Gastrocnemius medialis (tissue), 4 donors: ENCODE measurements at places on chromosomes 7 and 10. TPM values are rescaled to one million over a fixed set of nuclear protein-coding genes. Genes with fewer than 3 reads are reported as not detected.

DNA sequence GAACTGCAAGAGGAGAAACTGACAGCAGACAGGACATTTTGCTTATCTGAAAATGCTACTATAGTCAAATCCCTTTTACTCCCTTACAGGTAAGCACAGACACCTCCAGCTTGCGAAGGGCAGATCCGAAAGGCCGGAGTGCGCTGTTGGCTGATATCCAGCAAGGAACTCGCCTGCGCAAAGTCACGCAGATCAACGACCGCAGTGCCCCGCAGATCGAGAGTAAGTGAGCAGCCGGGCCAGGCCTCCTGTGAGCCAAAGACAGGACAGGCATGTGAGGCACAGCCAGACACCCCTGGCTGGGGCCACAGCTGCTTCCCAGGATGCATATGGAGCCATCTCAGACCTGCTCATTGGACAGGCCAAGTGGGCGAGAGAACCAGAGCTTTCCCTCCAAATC lies 69.4 kb downstream of the WIPF3 start:
- peaks cover 18% of the 10 kb centered on the region for H3K4me1 ChIP-seq
- H3K27ac ChIP-seq = no peak overlapping the region
- no peaks in the 10 kb centered on the region for H3K36me3 ChIP-seq
- H3K27me3 ChIP-seq = no peaks in the 10 kb centered on the region
- no peak for DNase-seq

GRCh38 chr10:11824825-11825224 lies 1.7 kb downstream of the PROSER2 start:
- H3K36me3 ChIP-seq = no peaks in the 10 kb centered on the region
- H3K4me1 ChIP-seq = no peaks in the 10 kb centered on the region
- H3K27ac ChIP-seq = no peak overlapping the region

- H3K36me3 ChIP-seq = peaks cover 6% of the 10 kb centered on the region
- DNase-seq = no peak
- no peak overlapping the region for H3K27ac ChIP-seq
- no peaks in the 10 kb centered on the region for H3K27me3 ChIP-seq
- H3K4me1 ChIP-seq = no peaks in the 10 kb centered on the region
- H3K4me3 ChIP-seq = no peak overlapping the region
Observed at GRCh38 chr10:37885850-37886249, 28.4 kb upstream of the ZNF248 start.

DNA sequence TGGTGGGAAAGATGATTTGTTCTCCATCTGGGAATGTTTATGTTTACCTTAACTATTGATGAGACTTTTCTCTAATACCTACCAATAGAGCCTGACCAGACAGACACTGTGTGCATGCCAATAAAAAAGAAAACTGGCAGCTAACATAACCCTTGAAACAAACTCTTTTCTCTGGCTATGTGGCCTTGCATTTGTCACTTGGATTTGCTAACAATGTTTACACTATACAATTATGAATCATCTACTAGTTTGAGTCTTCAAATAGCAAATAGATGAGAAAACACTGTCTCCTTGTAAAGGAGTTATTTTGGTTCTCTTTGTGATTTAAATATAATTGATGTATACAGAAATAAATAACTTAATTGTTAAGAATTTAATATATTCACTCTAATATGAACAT lies 273.1 kb downstream of the SEMA3D start:
- H3K27ac ChIP-seq = no peak overlapping the region
- H3K4me1 ChIP-seq = no peaks in the 10 kb centered on the region
- no peak overlapping the region for H3K4me3 ChIP-seq
- no peaks in the 10 kb centered on the region for H3K36me3 ChIP-seq
- H3K27me3 ChIP-seq = no peaks in the 10 kb centered on the region
- DNase-seq = no peak

DNA sequence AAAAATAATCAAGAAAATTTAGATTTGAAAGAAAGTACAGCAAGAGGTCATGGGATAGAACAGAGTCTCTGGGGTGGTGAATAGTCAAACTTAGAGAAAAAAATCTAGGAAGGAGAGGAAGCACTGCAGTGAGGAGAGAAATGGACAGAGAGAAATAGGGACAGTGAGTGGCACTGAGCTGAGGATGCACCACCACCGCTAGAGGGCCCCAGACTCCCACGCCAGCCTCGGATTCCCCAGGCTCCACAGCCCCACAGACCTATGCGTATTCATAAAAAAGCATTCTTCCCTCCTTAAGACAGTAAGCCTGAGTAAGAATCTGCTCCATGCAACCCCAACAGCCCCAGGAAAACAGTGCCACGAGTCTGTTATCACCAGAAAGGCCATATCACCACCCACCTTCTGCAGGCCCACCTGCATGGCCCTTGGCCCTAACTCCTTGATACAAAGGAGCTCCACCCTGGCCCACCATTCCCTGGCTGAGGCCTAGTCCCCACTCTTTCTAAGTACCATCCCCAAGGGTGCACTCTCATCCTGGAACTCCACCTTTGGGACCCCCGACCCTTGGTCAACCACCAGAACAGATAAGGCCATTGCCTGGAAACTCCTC lies 91.0 kb downstream of the ALOX5 start:
- no peak for DNase-seq
- H3K4me3 ChIP-seq = no peak overlapping the region
- no peaks in the 10 kb centered on the region for H3K27me3 ChIP-seq
- H3K36me3 ChIP-seq = peaks cover 20% of the 10 kb centered on the region
- H3K27ac ChIP-seq = no peak overlapping the region

DNA sequence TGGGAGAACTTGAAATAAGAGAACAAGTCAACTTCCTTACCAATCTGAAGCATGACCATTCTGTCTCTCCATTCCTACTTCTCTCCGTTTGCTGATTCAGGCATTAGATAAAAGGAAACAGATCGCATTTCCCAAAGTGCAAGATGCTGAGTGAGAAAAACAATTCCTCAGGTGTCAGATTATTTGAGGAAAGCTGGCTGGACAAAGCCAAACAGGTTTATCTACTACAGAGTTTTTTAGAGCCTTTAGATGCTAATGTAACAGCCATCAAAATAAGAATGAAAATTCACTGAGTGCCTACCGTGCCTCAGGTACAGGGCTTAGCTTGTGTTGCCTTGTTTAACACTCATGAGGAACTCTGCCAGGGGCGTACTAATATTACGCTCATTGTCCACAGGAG lies 135.9 kb upstream of the MBL2 start:
- H3K27ac ChIP-seq = no peak overlapping the region
- no peaks in the 10 kb centered on the region for H3K27me3 ChIP-seq

- DNase-seq = no peak
- H3K36me3 ChIP-seq = no peaks in the 10 kb centered on the region
- no peak overlapping the region for H3K27ac ChIP-seq
- no peak overlapping the region for H3K4me3 ChIP-seq
- no peaks in the 10 kb centered on the region for H3K27me3 ChIP-seq
Observed at GRCh38 chr7:10706875-10707493, 266.7 kb upstream of the PHF14 start.

GRCh38 chr10:55491712-55492111 lies 690.7 kb upstream of the PCDH15 start:
- H3K4me1 ChIP-seq = no peaks in the 10 kb centered on the region
- H3K27ac ChIP-seq = no peak overlapping the region
- DNase-seq = no peak

- no peaks in the 10 kb centered on the region for H3K27me3 ChIP-seq
- no peak overlapping the region for H3K4me3 ChIP-seq
- no peaks in the 10 kb centered on the region for H3K36me3 ChIP-seq
- DNase-seq = no peak
- H3K4me1 ChIP-seq = no peaks in the 10 kb centered on the region
- H3K27ac ChIP-seq = no peak overlapping the region
Observed at GRCh38 chr7:22166928-22167327, 190.0 kb downstream of the RAPGEF5 start.

DNA sequence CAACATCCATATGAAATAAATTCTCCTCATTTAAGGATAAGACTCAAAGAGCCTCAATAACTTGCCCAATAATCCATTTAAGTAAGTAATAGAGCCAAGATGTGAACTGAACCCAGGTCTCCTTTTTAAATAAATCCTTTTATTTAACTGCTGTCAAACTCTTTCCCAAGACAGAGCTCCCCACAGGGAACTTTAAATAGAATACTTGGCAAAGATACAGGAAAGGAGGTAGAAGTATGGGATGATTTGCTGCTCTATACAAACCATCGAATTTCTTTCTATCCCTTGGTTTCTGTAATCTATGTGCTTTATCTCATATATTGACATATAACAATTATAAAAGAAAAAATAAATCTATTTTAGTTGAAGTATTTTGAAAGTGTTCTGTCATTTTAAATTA lies 295.9 kb downstream of the CSTF2T start:
- peaks cover 24% of the 10 kb centered on the region for H3K4me1 ChIP-seq
- H3K36me3 ChIP-seq = no peaks in the 10 kb centered on the region
- no peak for DNase-seq
- peak overlapping the region; percentile 5 for H3K27ac ChIP-seq
- H3K4me3 ChIP-seq = no peak overlapping the region
- no peaks in the 10 kb centered on the region for H3K27me3 ChIP-seq

DNA sequence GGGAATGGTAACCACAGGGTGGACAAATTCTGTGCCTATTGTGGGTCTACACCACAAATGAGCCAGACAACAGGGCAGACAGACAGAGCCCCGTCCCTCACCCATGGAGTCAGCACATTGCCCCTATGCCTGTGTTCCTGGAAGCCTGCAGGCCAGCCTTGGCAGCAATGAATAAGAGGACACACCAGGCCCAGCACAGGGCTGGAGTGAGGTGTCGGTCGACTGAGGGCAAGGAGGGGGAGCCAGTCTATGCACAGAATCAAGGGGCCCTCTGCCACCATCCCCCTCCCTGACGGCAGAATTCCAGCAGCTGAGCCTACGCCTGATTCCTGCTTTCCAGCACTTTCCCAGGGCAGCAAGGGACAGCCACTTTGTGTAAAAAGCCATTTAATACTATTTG lies 98.2 kb downstream of the CALN1 start:
- H3K27me3 ChIP-seq = no peaks in the 10 kb centered on the region
- H3K4me1 ChIP-seq = no peaks in the 10 kb centered on the region

GRCh38 chr7:76330673-76331072 lies 28.1 kb downstream of the YWHAG start:
- no peak overlapping the region for H3K4me3 ChIP-seq
- H3K27me3 ChIP-seq = no peaks in the 10 kb centered on the region
- peaks cover 85% of the 10 kb centered on the region for H3K4me1 ChIP-seq
- peaks cover 23% of the 10 kb centered on the region for H3K36me3 ChIP-seq
- no peak for DNase-seq

DNA sequence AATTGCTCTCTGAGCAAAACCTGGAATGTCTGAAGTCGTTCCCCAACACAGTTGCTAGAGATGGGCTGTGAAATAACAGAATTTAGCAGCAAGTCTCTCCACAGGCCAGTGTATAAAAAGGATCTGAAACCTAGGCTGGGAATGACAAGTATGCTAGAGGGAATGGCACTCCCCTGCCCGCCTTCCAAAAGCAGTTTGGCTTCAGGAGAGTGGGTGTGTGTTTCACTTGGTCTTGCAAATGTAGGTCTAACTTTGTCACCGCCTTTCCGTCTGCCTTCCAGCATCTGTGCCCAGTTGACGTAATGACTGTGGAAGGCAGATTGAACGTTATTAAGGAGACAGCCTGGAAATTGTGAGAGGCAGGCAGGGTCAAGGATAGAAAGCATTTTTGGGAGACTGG lies 18.0 kb upstream of the MTURN start:
- no peaks in the 10 kb centered on the region for H3K27me3 ChIP-seq
- no peak overlapping the region for H3K4me3 ChIP-seq
- H3K36me3 ChIP-seq = no peaks in the 10 kb centered on the region

GRCh38 chr7:112266141-112266540 lies 59.6 kb downstream of the ZNF277 start:
- no peaks in the 10 kb centered on the region for H3K36me3 ChIP-seq
- H3K4me3 ChIP-seq = no peak overlapping the region
- no peak overlapping the region for H3K27ac ChIP-seq

- H3K27ac ChIP-seq = no peak overlapping the region
- no peak for DNase-seq
- no peaks in the 10 kb centered on the region for H3K36me3 ChIP-seq
- H3K4me3 ChIP-seq = no peak overlapping the region
Observed at GRCh38 chr7:28717445-28718054, 240.6 kb downstream of the TRIL start.

GRCh38 chr7:41472427-41473125 lies 230.3 kb downstream of the INHBA start:
- H3K27me3 ChIP-seq = no peaks in the 10 kb centered on the region
- H3K36me3 ChIP-seq = no peaks in the 10 kb centered on the region
- no peaks in the 10 kb centered on the region for H3K4me1 ChIP-seq

GRCh38 chr10:119310806-119311205 lies 103.4 kb downstream of the GRK5 start:
- DNase-seq = no peak
- no peak overlapping the region for H3K27ac ChIP-seq
- H3K27me3 ChIP-seq = no peaks in the 10 kb centered on the region
- H3K36me3 ChIP-seq = no peaks in the 10 kb centered on the region
- no peak overlapping the region for H3K4me3 ChIP-seq

DNA sequence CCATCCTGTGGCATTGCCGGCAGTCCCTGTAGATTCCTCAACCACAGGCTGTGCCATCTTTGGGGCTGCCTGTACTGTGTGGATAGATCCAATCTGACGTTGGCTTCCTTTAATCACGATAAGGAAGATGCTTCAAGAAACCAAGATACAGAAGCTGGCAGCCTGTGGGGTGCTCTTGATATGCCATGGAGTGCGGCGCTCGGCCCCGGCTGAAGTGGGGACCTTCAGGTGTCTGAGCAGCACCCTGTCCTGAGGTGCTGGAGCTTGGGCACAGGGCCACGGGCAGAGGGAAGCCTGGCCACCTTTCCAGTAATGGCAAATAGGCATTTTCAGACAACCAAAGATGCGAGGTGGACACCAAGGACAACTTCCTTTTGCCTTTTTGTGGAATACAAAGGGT lies 139.5 kb downstream of the ACTR3B start:
- no peaks in the 10 kb centered on the region for H3K27me3 ChIP-seq
- peak overlapping the region; percentile 74 for H3K27ac ChIP-seq
- H3K36me3 ChIP-seq = no peaks in the 10 kb centered on the region
- DNase-seq = no peak
- peaks cover 9% of the 10 kb centered on the region for H3K4me1 ChIP-seq

DNA sequence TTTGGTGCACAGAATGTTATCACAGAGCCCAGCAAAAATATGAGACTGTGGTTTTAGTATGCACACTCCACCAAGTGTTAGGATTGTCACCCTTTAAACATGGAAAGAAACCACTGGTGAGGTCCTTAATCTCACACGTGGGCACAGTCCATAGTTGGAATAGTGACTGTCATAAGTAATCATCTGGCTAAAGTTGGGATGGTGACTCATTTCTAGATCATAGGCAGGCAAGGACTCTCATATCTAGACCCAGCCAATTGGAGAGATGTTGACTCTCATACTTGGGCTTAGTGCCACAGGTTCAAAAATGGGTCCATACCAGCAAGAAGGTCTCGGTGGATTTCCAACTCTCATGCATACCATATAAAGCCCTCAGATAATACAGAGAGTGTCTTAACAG lies 39.6 kb upstream of the ZNF680 start:
- no peaks in the 10 kb centered on the region for H3K36me3 ChIP-seq
- no peaks in the 10 kb centered on the region for H3K4me1 ChIP-seq
- H3K4me3 ChIP-seq = no peak overlapping the region
- DNase-seq = no peak
- no peaks in the 10 kb centered on the region for H3K27me3 ChIP-seq

The TDRD1 gene
- not detected for total RNA-seq

The PSPH gene
- 3.5 TPM for total RNA-seq

The EPHB6 gene
- 8.9 TPM for total RNA-seq

The COL26A1 gene
- not detected for total RNA-seq

The BBS9 gene
- total RNA-seq = 6.5 TPM

The TUBB8 gene
- total RNA-seq = not detected
